ENCODE measurements at places on chromosomes 3 and 15. TPM values are rescaled to one million over a fixed set of nuclear protein-coding genes. Genes with fewer than 3 reads are reported as not detected.

Gene GPR15
- not detected for total RNA-seq

Gene SLC6A1
- total RNA-seq, result 2.1 TPM

Gene GHSR
- total RNA-seq, result not detected

Gene KLHL6
- total RNA-seq, result 2.2 TPM

Gene TERB2
- total RNA-seq, result not detected

Gene CASR
- not detected for total RNA-seq

Gene THOC7
- total RNA-seq, result 74.3 TPM

Gene EPB42
- total RNA-seq, result 0.38 TPM

Gene GPR62
- total RNA-seq, result 0.16 TPM

Gene IP6K1
- total RNA-seq, result 19.7 TPM

Gene NANOGP8
- not detected for total RNA-seq

Gene IGDCC3
- total RNA-seq, result not detected

Gene RYR3
- total RNA-seq, result 0.54 TPM

Gene CELSR3
- total RNA-seq, result 0.22 TPM
